Occipital lobe (tissue), 3 donors: ENCODE measurements at places on chromosomes 5 and 9. TPM values are rescaled to one million over a fixed set of nuclear protein-coding genes. Genes with fewer than 3 reads are reported as not detected.

Gene IFNA2
- not detected for total RNA-seq

Gene LCN1
- not detected for total RNA-seq

Gene TRIM23
- total RNA-seq = 94.1 TPM

Gene DMRTA1
- total RNA-seq = 0.62 TPM

Gene TAF11L11
- total RNA-seq = not detected

Gene CREBRF
- total RNA-seq = 39.8 TPM

Gene ADGRD2
- total RNA-seq = not detected

Gene SV2C
- total RNA-seq = 1.7 TPM

Gene COL15A1
- total RNA-seq = 12.5 TPM

Gene SPINK6
- total RNA-seq = not detected

Gene ADAMTSL2
- 3.3 TPM for total RNA-seq

Gene CARTPT
- total RNA-seq = not detected

Gene ENTREP1
- 1.4 TPM for total RNA-seq

Gene MYOZ3
- total RNA-seq = 1.7 TPM
